WTC11 (cell line): ENCODE measurements at places on chromosomes 13 and 19. TPM values are rescaled to one million over a fixed set of nuclear protein-coding genes. Genes with fewer than 3 reads are reported as not detected.

The RNF17 gene
- 0.05 TPM in 1 of 3 replicates, not detected in the others for total RNA-seq

The ZIC2 gene
- 344 to 379 TPM (median 376 TPM) in 3 replicates for total RNA-seq

The CYP4F12 gene
- total RNA-seq: not detected in 3 replicates

The CEACAM3 gene
- not detected in 3 replicates for total RNA-seq

The GPR12 gene
- total RNA-seq: 0.07 to 0.09 TPM in 2 of 3 replicates, not detected in the other

The SCEL gene
- 0.11 TPM in 1 of 3 replicates, not detected in the others for total RNA-seq

DNA sequence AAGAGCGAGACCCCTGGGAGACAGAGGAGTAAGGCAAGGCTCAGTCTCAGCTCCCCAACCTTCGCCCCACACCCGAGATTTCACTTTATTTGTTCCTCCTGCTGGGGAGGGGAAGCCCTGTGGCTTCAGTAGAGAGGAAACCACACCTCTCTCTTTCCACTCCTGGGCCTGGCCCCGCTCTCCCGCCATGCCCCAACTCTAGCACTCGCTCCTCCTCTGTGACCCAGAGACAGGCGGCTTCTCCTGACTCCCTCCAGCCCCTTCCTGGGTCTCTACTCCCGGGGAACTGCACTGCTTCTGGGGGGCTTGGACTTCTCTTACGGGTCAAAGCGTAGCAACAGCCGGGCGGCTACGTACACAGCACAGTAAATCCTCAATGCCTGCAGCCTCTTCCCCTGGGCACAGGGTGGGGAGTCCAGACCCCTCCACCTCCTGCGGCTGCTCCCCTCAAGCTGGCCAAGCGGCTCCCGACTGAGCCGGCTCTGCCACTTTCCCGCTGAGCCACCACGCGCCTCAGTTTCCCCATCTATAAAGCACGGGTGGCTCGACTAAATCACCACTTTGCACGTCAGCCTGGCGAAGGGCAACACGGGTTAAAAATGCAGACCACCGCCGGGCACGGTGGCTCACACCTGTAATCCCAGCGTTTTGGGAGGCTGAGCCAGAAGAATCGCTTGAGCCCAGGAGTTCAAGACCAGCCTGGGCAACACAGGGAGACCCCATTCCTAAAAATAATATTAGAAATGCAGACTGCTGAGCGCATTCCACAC, 1.4 kb downstream of the RNF126 start:
- H3K4me1 ChIP-seq: peaks cover 20% of the 10 kb centered on the region
- H3K27ac ChIP-seq: peak overlapping the region; percentile 86
- peak overlapping the region; percentile 82 for H3K4me3 ChIP-seq
- no peaks in the 10 kb centered on the region for H3K36me3 ChIP-seq
- H3K27me3 ChIP-seq: peaks cover 17% of the 10 kb centered on the region

- no peaks in the 10 kb centered on the region for H3K36me3 ChIP-seq
- H3K4me3 ChIP-seq: peak overlapping the region; percentile 69
- DNase-seq: peak; percentile 77
- peaks cover 38% of the 10 kb centered on the region for H3K4me1 ChIP-seq
- H3K27ac ChIP-seq: peak overlapping the region; percentile 98
- H3K27me3 ChIP-seq: no peaks in the 10 kb centered on the region
Measured at GRCh38 chr19:41175801-41176777, 16.9 kb upstream of the CYP2S1 start.

DNA sequence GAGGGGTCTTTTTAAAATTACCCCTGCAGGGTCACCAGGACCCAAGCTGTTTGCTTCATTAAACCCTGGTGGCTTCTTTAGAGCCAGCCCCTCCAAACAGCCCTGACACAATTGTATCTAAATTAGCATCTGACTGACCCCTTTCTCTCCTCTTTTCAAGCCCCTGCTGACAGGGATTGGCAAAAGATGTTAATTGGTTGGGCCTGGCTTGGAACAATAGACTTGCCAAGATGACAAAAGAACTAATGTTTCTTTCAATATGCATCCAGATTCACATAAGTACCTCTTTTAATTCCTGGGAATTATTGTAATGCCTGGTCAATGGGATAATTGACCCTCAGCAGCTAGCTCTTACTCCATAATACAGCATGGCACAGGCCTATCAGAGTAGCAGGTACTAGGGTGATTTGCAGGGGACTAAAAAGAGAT, 140.8 kb downstream of the SHISA2 start:
- H3K4me1 ChIP-seq: peaks cover 54% of the 10 kb centered on the region
- peak overlapping the region; percentile 14 for H3K4me3 ChIP-seq
- peak; percentile 22 for DNase-seq
- H3K27ac ChIP-seq: peak overlapping the region; percentile 89

DNA sequence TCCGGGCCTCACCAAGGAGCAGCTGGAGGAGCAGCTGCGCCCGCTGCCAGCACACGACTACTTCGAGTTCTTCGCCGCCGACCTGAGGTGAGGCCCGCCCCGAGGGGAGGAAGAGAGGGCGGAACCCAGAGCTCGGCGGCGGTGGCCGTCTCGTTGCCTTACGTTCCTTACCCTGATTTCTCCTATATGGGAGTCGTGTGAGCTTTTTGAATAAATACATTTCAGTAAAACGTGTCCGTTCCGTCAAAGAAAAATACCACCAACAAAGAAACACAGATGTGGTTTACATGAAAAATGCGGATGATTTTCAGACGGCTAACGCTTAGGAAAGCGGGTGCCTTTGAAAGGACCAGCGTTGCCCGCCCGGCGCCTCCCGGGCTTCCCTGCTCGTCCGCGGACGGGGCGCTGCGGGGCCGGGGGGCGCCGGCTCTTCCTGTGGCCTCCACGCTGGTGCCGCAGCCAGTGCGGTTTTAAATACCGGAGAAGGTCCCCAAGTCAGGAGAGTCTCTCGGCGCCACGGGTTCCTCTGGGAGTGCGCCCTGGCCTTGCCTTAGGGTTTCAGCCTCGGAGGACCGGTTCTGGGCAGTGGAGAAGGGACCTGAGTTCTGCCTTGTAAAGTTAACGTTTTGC, 755 bp downstream of the UPF3A start:
- peak overlapping the region; percentile 97 for H3K27ac ChIP-seq
- peaks cover 25% of the 10 kb centered on the region for H3K4me1 ChIP-seq
- peak overlapping the region; percentile 86 for H3K4me3 ChIP-seq

DNA sequence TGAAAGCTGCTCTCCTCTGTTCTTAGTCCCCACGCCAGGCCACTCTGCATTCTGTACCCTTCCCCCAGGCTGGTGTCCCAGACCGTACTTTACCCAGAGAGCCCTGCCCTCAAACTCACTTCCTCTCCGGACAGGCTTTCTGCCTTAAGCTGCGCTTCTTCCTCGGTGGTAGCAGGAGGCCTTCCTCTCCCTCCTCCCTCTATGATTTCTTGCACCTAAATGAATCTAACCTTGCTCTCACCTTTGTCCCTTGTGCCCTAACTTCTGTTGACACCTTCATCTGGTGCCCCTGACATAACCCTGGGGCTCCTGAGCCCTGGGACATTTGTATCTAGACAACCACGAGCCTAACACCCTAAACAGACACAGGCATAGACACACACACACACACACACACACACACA, 29.6 kb upstream of the CEACAM21 start:
- no peak overlapping the region for H3K4me3 ChIP-seq
- DNase-seq: no peak
- H3K4me1 ChIP-seq: peaks cover 49% of the 10 kb centered on the region

DNA sequence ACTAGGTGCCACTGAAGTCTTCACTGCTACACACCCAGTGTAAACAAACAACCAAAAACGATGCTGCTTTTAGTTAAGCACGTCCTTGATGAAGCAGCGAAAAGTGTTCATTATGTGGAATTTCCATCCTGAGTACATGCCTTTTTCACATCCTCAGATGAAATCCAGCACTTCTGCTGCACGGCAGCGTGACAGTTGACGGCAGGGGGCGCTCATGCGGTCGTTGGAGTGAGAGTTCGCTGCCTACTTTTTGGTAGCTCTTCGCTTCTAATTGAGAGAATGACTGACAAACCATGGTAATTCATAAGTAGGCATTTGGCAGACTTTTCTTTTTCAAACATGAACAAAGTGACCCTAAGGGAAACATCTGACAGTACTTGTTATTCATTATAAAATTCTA, 1124.9 kb downstream of the EFNB2 start:
- no peaks in the 10 kb centered on the region for H3K36me3 ChIP-seq
- DNase-seq: peak; percentile 83

GRCh38 chr13:94607939-94608338, 6.3 kb downstream of the GPR180 start:
- H3K27ac ChIP-seq: no peak overlapping the region
- DNase-seq: no peak
- peaks cover 3% of the 10 kb centered on the region for H3K4me1 ChIP-seq
- H3K36me3 ChIP-seq: peaks cover 32% of the 10 kb centered on the region

DNA sequence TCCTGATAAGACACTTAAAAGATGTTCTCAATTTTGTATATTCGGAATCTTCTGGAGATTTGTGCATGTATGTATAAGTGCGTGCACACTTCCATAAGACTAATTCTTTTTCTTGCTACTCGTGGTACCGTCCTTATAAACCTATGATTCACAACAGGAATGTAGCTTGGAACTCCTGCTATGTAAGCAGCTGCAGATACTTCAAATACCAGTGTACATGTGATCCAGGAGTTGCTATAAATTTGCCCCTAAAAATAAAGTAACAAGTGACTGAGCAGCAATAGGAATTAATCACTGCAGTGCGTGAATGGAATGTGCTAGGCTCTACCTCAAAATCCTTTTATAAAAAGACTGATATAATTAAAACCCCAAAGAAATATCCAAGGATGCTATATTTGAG, 214.9 kb downstream of the KLF5 start:
- peaks cover 5% of the 10 kb centered on the region for H3K4me1 ChIP-seq
- no peak for DNase-seq
- no peak overlapping the region for H3K27ac ChIP-seq
- H3K27me3 ChIP-seq: no peaks in the 10 kb centered on the region
- H3K4me3 ChIP-seq: no peak overlapping the region
